Fibroblast of skin of left quadriceps (primary cell): ENCODE measurements at places on chromosomes 3 and 15.

DNA sequence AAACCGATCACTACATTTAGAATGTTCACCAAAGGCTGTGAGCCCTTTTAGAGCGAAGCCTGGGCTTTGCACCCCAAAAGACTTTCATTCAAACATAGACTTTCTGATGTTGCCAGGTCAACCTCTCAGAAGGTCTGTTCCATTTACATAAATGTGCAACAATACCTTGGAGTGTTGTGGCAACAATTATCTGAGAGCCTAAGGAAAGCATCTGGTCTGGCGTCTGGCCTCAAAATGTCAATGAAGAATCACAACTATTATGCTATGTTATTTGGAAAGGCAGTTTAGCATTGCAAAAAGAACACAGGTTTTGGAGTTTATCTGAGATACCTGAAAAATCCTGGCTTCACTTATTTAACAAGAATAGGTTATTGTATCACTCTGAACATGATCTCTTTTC lies 50.0 kb downstream of the POLR2M start:
- DNase-seq: no peak

DNA sequence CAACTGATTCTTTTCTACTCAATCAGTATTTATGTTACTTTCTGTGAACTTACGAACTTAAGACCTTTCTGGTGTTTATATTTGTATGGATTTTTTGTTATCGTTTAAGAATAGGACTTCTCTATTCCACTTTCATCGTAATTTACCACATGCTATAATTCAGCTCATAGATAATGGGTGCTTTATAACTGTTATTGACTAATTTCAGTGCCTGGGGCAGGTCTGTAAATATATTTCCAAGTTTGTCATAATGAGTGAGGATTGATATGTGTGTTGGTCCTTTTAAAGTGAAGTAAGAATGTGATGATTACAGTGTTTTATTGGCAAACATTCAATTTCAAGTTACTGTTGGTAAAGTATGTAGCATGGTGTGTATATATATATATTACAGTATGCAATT lies 1.8 kb upstream of the NAALADL2 start:
- no peak for DNase-seq

GRCh38 chr15:22902981-22903380 lies 64.5 kb downstream of the NIPA2 start:
- DNase-seq: no peak

DNA sequence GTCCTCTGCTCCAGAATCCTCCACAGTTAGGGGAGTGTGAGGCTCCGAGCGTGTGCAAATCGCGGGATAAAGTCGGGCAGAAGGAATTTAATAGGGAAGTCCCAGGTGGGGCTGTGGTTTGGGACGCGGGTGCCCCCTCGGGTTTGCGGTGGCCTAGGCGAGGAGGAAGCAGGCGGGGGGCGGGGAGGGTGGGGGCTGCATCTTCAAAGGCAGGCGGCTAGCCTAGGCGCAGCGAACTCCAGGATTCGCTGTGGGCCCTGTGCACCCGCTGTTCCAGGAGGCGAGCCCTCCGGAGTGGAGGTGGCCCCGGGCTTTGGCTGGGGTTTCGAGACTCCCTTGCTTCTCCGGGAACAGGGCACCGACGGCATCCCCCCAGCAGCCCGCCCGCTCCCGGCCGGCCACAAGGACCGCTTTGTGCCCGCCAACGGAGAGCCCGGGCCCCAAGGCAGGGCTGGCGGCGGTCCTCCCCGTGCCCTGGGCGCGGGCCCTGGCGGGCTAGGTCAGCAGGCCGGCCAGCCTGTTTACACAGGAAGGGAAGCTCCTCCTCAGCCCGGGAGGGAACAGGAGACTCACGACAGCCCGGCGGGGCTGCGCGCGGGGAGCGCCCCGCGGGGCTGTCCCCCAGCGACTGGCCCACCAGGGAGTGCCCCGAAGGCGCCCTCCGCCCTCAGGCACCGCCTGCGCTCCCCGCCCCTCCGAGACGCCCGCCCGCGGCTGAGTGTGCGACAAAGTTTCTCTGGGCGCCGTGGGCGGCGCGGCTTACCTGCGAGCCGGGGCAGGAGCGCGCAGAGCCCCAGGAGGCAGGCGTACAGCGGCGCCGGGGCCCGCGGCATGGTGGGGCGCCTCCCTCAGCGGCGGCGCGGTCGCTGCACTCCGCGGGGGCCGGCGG lies 753 bp downstream of the ITGB5 start:
- DNase-seq: no peak

- DNase-seq: no peak
These were observed 66.2 kb downstream of the SCN11A start for GRCh38 chr3:38985581-38985980.

DNA sequence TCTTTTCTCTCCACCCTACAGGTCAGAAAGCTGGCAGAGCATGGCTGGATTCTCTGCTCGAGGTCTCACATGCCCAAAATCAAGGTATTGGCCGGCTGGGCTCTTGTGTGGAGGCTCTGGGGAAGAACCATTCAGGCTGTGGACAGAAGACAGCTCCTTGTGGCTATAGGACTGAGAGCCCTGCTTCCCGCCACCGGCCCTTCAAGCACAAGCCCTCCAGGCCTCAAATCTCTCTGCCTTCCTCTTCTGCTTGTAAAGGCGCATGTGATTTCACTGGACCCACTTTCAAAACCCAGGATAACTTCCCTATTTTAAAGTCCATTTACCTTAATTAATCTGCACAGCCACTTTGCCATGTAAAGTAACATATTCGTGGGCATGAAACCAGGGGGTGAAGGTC lies 36.2 kb upstream of the MGLL start:
- no peak for DNase-seq

- no peak for DNase-seq
These were observed 115.5 kb downstream of the ADCY5 start for GRCh38 chr3:123333401-123333800.

DNA sequence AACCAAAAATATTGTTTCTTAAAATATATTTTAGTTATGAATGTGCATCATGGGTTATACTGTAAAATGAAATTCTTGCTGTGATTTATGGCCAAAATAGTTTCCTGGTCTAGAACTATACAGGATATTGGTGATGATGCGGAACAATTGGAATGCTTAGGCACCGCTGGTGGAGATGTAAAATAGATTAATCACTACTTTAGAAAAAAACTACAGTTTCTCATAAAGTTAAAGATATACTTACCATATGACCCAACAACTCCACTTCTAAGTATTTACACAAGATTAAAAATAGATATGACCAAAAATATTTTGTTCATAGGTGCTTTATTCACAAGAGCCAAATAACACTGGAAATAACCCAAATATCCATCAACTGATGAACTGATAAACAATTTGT lies 126.7 kb downstream of the TUSC7 start:
- peak; percentile 52 for DNase-seq

DNA sequence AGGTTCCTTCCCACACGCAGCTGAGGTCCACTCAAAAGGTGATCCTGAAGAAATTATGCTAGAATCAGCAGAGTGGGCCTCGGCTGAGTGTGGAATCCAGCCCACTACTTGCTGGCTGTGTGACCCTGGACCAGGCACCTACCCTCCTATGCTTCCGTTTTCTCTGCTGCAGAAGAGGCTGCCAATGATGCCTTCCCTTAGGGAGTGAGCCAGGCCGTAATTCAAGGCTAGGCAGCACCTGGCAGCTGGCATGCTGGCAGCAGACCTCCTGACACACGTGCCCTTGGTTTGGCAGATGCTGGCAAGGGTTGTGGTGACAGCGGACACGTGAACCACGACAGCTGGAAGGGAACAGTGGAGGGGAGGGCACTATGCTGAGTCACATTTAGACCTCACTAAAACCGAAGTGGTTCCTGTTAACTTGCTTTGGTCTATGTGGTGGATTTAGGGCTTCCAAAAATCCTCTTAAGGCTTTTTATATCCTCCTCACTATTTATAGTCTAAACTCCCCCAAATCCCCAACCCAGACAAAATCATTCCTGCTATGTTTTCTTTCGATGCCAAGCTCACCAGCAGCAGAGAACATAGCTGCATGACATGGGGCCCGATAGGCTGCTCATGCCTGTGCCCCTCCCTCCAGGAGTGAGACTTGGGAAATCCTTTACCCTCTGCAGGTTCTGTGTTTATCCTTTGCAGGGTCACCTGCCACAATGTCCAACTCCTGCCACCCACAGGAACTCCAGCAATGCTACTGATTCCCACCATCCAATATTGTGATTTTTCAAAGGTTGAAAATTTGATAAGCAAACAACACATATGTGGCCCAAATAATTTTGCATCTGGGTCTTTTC lies 10.6 kb upstream of the PCSK6 start:
- DNase-seq: no peak
